HFF-Myc (cell line): ENCODE measurements at places on chromosomes 16 and 17.

DNA sequence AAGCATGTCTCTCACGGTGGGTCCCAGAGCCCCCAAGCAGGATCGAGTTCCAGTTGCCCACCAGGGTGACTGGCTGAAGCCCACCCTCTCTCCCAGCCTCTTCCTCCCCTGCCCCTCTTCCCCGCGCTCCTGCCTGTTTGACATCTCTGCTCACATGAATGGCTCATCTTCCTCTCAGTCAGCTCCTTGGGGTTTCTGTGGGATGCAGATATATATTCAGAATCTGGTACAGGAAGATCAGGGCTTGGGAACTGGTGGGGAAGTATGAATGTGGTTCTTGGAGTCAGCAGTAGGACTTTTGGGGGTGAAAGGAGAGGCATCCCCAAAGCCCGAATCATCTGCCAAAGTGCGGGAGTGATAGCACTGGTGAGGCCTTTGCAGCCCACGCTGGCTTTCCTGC, 158.9 kb upstream of the CIBAR2 start:
- no peak for DNase-seq

DNA sequence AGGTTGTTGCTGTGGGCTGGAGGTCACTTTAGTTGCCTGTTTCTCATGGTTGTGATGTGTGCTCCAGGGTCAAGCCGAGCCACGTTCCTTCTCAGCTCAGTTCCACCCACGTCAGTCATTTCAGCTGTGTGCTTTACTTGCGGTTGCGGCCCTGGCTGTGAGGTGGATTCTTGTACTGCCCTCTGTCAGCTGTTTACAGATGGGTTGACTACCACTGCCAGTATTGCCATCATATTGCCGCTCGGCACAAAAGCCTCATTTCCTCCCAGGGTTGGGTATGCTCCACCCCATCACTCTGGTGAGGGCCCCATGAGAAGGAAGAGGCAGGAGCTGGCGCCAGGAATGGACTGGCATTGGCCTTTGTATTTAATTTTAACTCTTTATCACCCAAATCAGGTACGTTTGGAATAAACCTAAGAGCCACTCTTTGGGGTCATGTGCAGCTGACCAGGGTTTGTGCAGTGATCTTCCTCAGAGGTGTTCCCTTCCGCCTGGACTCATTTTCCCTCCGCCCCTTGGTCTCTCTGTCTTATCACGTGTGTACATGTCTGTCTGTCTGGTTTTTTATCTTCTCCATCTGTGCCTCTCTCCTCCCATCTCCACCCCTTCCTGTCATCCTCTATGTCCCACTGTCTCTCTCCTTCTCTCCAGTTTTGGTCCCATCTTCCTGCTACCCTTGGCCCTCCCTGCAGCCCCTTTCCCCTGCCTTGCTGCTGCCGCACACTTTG, 25.0 kb downstream of the METTL22 start:
- DNase-seq = no peak

- DNase-seq = no peak
These were observed 36.8 kb upstream of the ELAC2 start for GRCh38 chr17:13054666-13055065.

- DNase-seq = no peak
These were observed 17.1 kb upstream of the CLEC18A start for GRCh38 chr16:69934044-69934443.

GRCh38 chr17:16991349-16992009, 19.6 kb upstream of the TNFRSF13B start:
- no peak for DNase-seq

- no peak for DNase-seq
These were observed 858 bp downstream of the MMD start for GRCh38 chr17:55420776-55421178.

DNA sequence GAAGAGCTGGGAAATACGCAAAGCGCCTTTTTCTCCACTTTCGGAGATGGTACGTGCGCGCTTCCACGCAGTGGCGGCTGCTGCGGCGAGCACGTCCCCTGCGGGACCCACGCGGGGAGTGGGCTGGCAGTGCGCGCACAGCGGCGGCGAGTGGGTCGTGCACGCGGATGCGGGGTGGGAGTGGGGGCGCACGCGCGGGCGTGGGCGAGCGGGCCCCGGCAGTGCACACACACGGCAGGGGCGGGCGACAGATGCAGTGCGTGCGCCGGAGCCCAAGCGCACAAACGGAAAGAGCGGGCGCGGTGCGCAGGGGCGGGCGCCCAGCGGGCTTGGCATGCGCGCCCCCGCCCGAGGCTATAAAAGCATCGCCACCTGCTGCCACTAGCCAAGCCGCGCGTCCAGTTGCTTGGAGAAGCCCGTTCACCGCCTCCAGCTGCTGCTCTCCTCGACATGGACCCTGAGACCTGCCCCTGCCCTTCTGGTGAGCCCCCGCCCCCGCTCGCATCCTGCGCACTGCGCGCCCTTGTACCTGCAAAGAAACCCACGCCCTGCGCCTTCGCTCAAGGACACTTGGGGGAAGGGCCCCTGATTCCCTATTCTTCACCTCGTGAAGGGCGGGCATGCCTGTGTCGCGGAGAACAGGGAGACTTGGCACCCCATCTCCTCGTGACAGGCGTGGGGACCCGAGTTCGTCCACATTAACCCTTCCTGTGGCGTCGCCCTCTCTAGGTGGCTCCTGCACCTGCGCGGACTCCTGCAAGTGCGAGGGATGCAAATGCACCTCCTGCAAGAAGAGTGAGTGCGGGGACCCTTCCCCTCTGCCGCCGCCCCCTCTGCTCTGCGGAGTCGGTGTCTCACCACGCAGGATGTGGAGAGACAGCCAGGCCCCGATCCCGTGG, at the start of gene MT3:
MT3 (plus strand) TSS at position 388 of the 899 bp plus-strand sequence; CDS start at position 451, 63 bp downstream.
- no peak for DNase-seq

GRCh38 chr16:8204096-8204495, 386.2 kb downstream of the TMEM114 start:
- DNase-seq = no peak

- no peak for DNase-seq
These were observed 1.6 kb downstream of the BAHCC1 start for GRCh38 chr17:81396722-81397313.

DNA sequence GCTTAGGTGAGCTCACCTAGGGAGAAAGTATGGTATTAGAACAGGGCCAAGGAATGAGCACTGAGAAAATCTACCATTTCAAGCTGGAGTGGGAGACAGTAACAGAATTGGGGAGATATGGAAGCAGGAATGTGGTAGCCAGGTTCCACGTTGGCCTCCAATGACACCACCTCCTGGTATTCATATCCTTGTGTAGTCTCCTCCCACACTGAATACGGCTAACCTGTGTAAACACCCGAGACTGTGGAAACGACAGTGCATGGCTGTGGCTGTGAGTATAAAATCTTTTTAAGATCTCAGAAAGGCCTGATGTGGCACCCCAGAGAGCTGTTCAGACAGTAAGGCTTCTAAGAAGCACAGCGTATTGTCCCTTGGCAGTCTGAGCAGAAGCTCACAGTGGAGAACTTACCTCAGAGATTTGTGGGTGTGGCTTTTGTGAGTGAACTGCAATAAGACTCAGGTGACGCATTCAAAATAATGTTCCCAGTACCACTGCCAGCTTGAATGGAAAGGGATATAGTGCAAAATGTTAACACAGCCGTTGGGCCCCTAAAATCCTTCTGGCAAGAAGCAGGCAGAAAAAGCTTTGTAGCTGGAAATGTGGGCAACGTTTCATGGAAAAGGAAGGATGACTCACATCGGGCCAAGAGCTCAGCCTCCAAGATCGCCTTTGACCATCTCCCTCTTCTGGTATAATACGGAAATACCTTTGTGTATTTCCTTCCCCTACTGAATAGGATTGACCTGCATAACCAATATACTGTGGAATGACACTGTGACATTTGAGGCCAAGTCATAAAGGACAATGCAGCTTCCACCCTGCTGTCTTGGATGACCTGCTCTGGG, 14.4 kb downstream of the SDR42E1 start:
- peak; percentile 20 for DNase-seq

DNA sequence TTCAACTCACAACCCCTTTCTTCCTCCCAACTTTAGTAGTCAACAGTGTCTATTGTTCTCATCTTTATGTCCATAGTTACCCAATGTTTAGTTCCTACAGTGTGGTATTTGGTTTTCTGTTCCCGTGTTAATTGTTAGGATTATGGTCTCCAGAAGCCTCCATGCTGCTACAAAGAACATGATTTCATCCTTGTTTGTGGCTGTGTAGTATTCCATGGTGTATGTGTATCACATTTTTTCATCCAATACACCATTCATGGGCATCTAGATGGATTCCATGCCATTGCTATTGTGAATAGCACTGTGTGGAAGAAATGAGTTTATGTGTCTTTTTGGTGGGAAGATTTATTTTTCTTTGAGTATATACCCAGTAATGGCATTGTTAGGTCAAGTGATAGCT, 420.3 kb downstream of the XYLT1 start:
- no peak for DNase-seq

DNA sequence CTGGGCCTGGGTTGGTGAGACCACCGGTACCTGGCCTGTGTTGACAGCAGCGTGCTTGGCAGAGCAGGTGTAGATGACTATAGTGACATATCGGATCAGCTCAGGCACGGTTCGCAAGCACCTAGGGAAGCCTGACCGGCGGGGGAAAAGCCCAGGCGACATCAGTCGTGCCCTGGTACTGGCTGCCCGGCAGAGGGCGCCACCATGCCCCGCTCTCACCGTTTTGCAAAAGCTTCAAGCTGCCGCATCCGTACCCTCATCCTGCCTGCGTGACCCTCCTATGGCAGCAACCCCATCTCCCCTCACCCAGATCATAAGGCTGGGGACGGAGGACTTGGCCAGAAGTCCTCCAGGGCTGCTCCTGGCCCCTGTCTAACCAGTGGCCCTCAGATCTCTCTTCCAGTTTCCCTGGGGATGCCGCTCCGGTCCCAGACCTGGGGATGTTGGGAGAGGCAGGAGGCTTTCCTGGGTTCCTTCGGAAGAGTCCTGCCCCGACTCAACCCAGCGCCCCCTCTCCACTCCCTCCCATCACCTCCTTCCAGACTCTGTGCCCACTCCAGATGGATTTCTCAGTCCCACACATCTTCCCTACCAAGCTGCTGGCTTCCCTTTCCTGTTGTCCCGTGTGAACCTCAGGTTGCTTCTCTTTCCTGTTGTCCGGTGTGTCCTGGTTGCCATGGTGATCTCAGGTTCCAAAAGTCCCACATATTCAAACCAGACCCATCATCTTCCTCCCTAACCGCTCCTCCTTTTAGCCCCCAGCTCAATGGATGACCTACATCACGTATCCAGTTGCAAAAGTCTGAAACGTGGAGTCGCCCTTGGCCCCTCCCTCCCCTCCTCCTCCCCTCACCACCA, 13.7 kb downstream of the ALOX12B start:
- no peak for DNase-seq
